ENCODE measurements at places on chromosomes 7 and 10. TPM values are rescaled to one million over a fixed set of nuclear protein-coding genes. Genes with fewer than 3 reads are reported as not detected.

GRCh38 chr10:7264313-7264756 lies 146.5 kb downstream of the SFMBT2 start:
- peak; percentile 47 for DNase-seq

DNA sequence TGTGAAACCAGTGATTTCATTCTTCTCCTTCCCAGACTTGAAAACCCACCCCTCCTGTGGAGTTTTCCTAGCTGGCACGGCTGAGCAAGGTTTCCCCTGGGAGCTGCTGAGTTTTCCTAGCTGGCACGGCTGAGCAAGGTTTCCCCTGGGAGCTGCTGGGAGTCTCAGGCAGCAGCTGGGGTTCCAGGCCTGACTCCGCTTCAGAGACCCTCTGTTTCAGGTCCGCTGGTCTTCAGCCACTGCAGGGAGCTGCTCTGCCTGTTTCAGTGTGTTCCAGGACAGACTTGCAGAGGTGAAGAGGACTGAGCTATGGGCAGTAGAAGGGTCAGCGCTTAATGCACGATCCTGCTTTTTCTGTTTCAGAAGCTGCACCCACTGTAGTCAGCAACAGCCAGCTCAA lies 104.9 kb downstream of the XRCC2 start:
- no peak for DNase-seq

- no peak for DNase-seq
Observed at GRCh38 chr7:10855583-10855982, 118.1 kb upstream of the PHF14 start.

DNA sequence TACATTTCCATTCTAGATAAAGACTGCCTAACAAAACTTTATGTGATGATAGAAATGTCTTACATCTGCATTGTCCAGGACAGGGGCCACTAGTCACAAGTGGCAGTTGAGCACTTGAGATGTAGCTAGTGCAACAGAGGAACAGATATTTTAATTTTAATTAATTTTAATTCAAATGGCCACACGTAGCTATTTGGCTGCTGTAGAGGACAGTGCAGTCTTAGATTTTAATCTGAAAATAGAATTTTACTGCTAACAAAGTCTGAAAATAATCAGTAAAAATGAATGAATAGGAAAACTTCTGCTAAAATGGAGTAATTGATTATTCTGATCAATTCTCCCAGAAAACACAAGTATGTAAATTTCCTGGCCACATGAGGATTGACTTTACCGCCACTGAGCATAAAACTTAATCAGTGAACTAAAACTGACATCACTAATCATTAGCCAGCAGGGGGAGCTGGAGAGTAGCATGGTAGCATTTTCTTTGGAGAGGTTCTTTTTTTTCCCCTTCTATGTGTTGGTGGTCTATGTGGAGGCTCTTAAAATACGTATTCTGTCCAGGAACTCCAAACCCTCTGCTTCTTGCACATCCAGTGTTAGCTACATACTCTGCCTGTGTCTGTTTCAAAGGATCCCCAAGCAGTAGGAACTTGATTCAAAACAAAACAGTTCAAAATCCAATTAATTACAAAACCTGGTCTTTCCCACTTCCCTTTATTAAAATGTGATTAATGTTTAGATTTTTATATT lies 52.1 kb downstream of the TSPAN12 start:
- peak; percentile 44 for DNase-seq

DNA sequence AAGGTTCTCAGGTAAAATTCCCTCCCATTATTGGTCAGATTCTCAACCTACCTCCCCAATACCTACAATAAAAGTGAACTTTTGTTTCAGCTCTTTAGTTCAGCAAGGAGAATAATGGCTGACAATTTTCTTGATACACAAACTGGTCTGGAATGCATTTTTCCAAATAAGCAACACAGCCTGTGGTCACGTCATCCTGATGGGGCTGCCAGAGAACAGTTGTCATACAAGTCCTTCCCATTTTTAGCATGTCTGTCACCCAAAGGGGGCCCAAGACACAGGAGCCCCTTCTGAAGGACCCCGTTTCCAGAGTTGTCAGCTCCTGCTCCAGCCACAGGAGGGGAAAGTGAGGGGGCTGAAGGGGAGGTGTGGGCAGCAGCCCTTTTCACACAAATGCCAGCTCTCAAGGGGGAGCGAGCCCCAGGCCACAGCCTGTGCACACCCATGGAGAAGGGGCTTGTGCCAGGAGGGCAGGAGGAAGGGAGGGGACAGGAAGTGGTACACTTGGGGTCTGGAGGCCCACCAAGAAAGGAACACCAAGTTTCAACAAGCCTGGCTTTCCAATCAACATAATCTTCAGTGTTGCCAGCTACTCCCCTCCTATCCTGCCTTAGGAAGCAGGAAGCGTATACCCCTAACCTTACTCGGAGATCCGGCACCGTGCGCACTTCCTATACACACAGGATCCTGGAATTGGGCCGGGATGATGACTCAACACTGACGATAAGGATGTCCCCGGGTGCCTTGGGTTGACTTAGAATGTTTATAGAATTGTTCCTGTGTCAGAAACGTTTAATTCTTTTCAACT lies 43.4 kb upstream of the PDLIM1 start:
- DNase-seq: peak; percentile 94

GRCh38 chr7:111639934-111640333 lies 77.6 kb upstream of the IMMP2L start:
- no peak for DNase-seq

DNA sequence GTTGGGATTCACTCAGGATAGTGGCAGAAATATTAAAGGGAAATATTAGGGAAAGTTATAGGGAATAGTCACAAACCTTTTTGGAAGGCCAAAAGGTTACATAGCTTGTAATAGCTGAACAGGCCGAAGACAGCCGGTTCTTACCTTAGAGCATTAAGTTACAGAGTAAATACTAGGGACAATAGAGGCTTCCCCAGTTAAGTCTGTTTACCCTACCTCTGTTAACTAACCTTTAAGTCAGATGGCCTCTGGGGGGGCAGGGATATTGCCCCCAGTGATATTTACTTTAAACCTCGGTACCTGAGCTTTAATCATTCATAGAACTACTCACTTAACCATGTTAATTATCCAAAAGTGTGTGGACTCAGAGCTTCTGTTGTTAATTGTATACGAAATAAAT lies 7.4 kb downstream of the POLR1F start:
- no peak for DNase-seq

DNA sequence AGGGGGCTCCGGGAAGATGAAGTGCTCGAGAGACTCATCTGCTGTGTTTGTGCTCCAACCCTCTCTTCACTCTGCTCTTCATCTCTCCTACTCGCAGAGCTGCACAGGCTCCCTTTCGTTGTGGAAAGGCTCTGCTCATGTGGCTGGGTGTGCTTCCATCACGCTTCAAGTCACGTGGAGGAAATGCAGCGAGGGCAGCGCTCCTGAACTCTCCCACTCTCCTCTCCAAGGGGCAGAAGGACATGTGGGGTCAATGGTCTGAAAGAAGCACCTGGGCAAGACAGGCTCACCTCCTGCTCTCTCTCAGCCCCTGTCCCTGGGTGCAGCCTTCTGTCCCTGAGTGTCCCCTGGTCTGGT lies 72.6 kb downstream of the USP6NL start:
- no peak for DNase-seq

GRCh38 chr10:86423739-86424138 lies 57.1 kb upstream of the GRID1 start:
- no peak for DNase-seq

DNA sequence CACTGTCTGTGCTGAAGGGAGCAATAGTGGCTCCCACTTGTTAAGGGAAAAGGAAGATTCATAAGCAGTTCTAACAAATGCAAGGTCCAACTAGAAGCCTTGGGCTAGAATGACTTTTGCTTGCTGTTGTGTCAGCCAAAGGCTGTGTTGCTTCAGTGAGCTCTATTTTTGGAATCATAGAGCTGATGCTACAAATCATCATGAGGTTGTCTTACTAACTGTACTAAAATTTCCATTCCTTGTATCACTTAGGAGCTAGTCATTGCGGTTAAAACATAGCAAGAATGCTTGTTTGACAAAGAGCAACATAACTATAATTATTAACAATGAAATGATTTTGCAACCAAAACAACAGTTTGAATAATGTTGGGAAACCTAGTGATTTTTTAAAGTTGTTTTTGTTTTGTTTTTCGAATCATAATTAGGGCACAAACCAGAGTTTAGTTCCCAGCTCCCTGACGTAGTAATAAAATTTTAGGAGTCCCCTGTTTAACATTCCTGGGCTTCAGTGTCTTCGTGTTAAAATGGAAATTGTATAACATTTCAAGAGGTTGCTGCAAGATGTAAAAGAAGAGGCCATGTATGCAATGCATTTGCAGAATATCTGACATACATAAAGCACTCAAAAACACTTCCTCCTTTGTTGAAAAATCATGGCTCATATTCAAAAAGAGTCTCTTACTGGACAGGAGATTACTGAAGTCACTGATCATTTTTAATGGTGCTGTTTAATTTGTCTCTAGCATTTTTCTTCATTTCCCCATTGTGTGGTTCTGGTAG lies 183.4 kb downstream of the MACC1 start:
- no peak for DNase-seq

DNA sequence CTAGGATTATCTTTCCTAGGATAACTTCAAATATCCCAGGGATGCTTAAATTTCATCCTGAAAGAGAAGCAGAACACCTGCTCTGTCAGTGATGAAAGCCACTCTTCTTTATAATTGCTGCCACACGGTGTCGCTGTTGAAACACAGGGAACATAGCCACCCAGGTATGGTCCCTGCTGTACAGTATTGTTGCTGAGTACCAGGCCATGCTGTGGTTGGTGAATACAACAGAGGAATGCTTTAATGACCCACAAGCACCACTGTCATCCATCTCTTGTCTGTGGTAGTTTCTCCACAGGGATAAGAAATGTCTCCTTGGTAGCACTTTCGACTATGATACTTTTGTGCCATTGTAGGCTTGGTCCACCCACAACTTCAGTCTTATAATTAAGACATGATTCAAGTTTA lies 70.6 kb upstream of the STARD3NL start:
- DNase-seq: peak; percentile 46

GRCh38 chr10:121754666-121755065 lies 156.4 kb upstream of the FGFR2 start:
- DNase-seq: no peak

GRCh38 chr10:80405626-80406025 lies 2.7 kb upstream of the PRXL2A start:
- no peak for DNase-seq

- no peak for DNase-seq
Observed at GRCh38 chr7:44664780-44665461, 58.5 kb downstream of the OGDH start.

DNA sequence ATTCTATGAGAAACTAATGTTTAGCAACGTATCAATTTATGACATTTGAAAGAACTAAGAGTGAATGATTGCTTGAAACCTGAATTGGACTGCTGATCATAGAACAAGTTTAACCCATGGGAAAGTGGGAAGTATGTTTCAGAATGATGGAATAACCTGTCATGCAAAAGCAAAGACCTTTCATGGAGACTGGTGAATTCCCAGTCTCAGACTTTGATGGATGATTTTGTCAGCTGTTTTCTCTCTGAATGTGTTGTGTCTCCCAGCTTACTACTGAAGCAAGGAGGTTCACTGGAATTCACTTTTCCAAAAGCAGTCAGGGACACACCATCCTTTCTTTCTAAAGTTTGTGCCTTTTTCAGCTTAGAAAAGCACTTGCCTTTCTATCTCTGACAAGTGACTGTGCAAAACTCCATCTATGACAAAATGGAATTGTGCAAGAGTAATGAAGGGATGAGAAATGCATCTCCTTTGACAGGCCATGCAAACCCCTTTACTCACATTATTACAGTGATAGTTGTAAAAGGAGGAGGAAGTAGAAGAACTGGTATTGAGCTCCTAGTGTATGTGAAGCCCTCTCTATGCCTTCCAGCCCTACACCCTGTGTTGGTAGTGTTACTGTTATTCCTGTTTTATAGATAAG lies 176.1 kb downstream of the PRKG1 start:
- DNase-seq: no peak

DNA sequence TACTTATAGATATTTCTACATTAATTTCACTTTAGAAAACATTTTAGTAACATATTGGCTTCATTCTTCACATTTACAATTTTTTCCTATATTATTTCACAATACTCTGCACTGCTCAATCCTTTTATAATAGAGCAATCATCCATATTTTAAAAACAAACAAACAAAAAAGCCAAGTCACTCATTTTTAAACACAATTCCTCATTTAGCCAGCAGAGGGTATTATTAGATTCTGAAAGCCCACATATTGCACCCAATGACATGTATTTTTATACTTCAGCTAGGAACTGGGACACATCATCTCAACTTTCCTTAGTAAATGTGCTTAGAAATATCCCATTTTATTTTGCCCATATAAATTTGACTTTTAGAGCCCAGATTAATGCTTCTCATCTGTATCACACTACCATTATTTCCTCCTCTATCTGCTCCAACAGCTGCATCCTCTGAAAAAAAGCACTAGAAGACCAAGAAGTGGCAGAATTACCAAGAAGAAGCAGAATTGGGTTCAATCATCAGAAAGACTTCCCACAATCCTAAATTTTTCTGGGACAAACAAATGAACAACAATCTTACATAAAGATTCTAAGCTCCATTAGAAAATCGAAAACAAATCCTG lies 29.5 kb downstream of the CTNNA3 start:
- DNase-seq: no peak

DNA sequence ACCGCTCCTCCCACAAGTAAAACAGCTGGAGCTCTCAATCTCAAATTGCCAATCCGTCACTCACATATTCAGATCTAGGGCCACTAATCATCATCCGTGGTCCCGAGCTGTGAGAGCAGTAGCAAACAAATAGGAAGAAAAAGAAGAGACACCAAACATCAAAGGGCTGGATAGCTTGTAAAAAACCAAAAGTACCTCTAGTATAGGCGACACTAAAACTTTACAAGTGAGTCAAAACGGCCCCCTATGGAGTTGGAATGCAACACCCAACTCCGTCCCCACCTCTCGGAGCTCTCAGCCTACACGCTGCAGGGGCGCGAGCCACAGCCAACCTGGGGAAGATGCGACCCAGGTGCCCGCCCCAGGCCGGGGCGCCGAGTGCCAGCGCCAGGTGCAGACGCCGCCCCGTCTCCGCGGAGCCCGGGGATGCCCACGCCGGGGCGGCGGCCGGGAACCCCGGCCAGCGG lies 581 bp downstream of the FAM3C start:
- no peak for DNase-seq

- no peak for DNase-seq
Observed at GRCh38 chr10:11224792-11225416, 207.2 kb downstream of the CELF2 start.

DNA sequence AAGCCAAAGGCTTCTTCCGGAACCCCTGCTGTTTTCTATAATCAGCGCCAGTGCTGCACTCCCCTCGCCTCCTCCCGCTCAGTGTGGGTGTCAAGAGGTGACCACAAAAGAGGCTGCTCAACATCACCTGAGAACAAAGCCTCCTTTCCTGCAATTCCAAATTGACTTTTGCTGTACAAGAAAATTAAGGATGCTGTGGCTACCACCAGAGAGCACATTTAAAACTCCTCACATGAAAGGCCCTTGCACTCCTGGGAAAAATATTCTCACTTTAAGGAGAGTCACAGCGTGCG lies 96.4 kb downstream of the HIPK2 start:
- DNase-seq: no peak

CLEC2L gene
- total RNA-seq: not detected

COL26A1 gene
- not detected for total RNA-seq

LEP gene
- total RNA-seq: 25.6 TPM

SPAM1 gene
- total RNA-seq: not detected

CHCHD2 gene
- total RNA-seq: 503 TPM

MEST gene
- 68.0 TPM for total RNA-seq

CLDN3 gene
- total RNA-seq: not detected

TMEM140 gene
- 10.0 TPM for total RNA-seq

MET gene
- total RNA-seq: 16.7 TPM

ADIRF gene
- 269 TPM for total RNA-seq

TUBAL3 gene
- 0.21 TPM for total RNA-seq

DOCK4 gene
- total RNA-seq: 19.3 TPM
